ENCODE measurements at places on chromosomes 7 and 10.

GRCh38 chr10:116873134-116873533 lies 23.8 kb downstream of the ENO4 start:
- DNase-seq = no peak

- no peak for DNase-seq
These were observed 246.1 kb downstream of the KLF6 start for GRCh38 chr10:3538656-3539531.

GRCh38 chr7:108000875-108001763 lies 1.8 kb downstream of the LAMB1 start:
- no peak for DNase-seq

DNA sequence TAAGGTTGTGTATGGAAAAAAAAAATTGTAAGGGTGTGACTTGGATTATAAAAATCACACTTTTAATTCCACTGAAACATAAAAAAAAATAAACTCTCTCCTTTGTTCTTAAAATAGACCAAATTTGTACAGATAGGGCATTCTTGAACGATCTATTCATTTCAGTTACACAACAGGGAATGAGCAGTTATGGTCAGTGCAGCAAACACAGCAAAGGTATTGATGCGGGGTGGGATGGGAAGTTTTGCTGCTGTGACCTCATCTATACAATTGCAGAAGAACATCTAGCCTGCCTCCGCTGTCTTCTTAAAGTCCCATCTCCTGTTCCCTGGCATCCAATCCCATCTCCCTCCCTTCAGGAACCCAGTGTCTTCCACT lies 580.2 kb downstream of the SUGCT start:
- DNase-seq = no peak

DNA sequence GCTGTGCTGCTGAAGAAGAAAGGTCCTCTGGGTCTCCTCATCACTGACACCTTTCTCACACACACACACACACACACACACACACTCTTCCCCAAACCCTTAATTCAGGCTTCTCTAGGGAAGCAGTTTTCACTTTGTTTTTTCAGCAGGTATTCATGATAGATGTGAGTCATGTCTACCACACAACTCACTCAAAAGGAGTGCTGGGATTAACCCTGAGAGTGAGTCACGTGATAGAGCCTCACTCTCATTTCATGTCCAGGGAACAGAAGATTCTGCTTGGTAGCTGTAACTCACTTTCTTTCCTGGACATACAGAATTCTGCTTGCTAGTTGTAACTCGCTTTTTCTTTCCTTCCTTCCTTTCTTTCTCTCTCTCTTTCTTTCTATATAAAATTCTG lies 45.4 kb downstream of the VIM start:
- DNase-seq = no peak

DNA sequence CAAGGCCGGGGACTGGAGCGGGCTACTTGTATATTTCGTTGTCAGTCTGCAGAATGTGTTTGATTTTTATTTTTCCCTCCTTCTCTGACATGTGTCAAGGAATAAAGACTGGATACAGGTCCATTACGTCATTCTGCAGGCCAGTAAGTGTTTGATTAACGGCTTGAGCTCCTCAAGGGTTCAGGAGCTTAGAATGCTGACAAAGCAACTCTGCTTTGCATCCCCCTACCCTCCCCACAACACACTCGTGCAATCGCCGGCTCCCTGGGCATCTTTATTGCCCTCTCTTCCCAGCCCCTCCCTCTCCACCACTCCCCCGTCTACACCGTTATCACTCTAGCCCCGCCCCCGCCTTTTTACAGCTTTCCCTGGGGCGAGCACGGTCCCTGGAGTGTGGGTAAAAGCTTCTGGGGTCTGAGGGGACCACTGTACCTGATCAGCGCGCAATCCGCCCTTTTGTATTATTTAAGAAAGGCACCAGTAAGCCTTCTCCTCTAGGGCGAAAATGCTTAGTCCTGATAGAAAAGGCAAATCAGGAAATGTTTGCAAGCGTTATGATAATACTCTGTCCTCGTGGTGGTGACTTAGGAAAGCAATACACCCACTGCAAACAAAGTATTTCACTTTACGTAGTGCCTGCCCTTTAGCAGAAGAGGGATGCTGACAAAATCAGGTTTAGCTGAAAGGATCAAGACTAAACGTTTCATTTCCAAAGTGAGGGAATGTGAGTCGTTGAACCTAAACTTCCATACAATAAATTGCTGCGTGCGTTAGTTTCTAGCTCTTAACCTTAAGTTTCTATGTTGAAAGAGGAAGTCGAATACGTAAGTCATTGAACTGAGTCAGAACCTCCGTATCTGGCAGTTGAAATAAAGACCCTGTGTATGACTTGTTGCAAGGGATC lies 1.4 kb upstream of the CREB5 start:
- no peak for DNase-seq
